Activated CD4-positive, alpha-beta T cell treated with anti-CD3 and anti-CD28 coated beads for 48 hours (primary cell): ENCODE measurements at places on chromosomes 5 and 9.

DNA sequence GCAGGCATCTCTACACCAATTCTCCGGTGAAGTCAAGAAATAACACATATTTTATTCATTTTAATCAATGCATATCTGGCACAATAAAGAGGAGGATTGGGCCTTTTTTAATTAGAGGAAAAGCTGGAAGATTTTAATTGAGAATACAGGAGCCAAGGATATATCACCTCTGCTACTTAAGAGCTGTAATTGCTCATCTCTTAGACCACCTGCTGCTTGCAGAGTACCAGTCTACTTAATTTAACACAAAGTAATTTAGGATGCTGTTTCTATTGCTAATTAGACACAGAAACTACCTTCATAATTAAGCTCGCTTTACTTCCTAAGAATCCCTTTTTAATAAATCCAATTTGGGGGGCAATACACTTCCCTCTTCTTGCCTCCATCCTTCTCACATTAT lies 326.9 kb downstream of the TENT4A start:
- no peak for DNase-seq

- no peak for DNase-seq
Measured at GRCh38 chr9:98230789-98231188, 24.7 kb downstream of the TBC1D2 start.

- no peak for DNase-seq
Measured at GRCh38 chr9:111005746-111006470, 32.4 kb downstream of the LPAR1 start.

DNA sequence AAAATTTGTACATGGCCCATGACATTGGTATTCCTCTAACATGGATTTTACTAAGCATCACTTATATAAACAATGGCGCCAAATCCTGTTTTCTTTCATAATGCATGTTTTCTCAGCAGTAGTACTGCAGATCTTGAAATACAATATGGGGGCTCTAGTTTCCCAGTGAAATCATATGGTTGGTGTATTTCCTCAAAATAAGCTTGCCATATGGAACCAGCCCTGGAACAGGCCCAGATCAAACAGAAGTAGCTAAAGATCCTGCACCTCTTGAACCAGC lies 163.9 kb downstream of the ZNF608 start:
- no peak for DNase-seq

DNA sequence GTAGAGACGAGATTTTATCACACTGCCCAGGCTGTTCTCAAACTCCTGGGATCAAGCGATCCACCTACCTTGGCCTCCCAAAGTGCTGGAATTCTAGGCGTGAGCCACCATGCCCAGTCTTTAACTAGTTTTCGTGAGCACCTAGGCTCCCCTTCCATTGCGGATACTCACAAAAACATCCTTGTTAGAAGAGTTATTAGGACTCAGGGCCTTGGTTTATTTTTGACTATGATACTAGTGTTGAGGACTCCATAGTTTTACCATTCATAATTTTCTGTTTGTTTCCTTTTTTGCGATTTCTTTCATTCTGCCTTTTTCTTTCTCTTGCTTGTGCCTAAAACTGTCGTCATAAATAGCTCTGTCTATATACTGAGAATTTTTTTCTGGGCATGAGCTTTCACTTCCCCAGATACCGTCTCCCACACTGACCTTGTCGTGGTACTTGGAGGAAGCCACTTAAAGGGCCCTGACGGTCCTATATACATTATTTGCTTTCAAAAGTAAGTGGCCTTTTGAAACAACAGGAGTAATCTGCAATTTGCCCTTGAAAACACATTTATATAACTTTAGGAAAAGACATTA lies 5.2 kb downstream of the F2R start:
- DNase-seq = no peak

DNA sequence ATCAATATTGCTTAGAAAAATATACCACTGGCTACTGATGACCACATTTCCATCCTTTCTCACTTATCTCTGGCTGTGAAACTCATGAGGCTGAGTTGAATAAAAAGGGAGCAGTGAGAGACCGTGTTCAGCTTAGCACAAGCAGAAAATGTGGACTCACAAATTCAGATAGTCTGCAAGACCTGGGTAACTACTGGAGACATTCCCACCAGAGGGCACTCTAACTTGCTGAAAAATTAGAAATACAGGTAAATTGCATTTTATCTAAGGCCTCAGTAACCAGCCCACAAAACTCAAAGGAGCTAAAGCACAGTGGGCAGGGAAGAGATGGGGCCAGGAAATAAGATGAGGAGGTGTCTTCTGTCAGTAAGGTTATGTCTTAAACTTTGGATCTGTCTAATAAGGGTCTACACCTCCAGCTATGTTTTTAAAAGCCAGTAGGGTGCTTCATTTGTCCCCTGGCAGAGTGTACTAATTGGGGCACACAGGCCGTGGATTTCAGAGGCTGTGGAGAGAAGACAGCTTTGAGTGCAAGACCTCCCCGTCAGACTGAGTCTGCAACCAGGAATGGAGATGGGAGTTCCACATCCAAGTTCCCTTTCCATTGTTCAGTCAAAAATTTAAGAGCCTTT lies 8.7 kb upstream of the NDUFB6 start:
- peak; percentile 32 for DNase-seq

DNA sequence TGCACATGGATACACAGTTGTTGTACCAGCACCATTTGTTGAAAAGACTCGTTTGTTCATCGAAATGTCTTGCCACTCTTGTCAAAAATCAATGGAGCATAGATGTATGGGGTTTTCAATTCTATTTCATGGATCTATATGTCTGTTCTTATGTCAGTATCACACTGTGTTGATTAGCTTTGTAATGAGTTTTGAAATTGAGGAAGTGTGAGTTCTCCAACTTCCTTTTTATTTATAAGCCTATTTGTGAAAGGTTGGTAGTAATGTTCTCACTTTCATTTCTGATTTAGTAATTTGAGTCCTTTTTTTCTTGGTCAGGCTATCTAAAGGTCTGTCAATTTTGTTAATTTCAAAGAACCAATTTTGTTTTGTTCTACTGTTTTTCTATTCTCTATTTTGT lies 26.1 kb downstream of the ZNF510 start:
- DNase-seq = no peak

DNA sequence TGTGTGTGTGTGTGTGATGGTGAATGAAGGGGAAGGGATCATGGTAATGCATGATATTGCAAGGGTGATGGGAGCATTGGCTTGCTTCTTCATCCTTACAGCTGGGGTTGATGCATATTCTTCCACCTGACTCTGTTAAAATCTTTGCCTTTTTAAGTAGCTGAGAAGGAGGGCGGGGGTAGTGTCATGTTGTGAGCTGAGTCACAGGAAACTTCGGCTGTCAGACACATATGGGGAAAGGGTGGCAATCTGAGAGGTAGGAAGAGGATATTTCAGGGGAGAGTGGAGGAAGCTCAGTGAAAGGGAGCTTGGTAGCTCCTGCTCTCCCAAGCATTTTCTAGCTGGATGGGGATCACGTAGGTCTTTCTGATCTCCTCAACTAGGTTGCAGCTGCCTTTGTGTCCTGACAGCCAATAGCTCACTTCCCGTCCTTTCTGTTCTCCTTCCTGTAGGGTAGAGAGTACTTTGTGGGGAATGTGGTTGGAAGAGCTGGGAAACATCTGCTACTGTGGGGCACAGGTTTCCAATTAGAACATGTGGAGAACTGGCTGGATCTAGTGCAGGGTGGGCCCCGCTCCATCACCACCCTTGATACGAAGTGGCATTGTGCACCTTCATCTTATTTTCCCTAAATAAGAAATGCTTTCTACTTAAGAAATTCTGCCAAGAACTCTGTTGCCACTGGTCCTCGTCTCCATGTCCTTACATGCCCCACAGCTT lies 18.1 kb upstream of the CLK4 start:
- DNase-seq = no peak

DNA sequence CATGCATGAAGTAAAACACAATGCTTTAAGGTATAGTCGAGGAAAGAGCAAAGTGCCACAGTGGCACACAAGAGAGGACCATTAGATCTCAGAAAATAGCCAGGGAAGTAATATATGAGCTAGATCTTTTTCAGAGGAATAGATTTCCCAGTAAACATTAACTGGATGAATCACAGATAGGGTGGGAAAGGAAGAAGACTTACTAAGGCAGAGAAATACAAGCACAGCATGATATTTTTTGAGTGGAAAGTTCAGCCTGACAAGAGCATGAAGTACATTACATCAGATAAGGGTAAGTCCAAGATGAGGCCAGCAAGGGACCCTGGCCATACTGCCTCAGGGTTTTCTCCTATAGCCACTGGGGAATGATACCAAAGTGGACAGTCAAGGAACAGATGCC lies 804.6 kb upstream of the DMAC1 start:
- no peak for DNase-seq

DNA sequence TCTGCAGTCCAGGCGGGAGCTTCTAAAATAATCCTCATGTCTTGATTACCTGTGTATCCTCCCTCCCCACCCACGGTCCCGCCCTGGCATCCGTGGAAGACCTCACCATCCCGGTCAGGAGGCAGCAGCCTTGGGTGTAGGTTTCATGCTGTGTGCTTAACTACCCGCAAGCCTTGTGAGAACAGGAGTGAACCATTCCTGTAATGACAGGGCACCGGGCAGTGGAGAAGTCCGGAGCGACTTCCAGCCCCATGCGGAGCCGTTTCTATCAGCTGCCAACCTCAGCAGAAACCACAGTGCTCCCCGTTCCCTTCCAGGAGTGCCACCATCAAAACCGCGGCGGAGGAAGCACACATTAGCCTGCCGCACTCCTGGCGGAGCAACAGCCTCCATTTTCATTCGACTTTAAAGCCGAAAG lies 123.5 kb upstream of the LMX1B start:
- DNase-seq = no peak

DNA sequence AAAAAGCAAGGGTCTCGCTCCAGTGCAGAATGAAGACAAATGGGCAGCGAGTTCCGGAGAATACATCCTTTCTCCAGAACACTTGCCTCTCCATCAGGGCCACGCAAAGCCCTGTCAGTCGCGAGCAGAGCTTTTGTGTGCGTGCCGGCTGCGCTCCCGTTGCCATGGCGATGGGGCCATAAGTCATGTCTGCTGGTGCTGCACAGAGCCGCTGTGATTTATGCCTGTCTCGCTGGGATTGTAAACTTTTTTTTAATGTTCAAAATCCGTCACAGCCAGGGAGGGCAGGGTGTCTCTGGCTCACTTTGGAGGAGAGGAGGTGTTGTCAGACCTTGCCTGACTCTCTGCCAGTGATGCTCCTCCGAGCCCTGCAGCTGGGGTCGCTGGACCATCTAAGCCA lies 272.7 kb downstream of the TRIM32 start:
- peak; percentile 6 for DNase-seq

- DNase-seq = no peak
Measured at GRCh38 chr5:108379722-108380530, 2.0 kb downstream of the FBXL17 start.

DNA sequence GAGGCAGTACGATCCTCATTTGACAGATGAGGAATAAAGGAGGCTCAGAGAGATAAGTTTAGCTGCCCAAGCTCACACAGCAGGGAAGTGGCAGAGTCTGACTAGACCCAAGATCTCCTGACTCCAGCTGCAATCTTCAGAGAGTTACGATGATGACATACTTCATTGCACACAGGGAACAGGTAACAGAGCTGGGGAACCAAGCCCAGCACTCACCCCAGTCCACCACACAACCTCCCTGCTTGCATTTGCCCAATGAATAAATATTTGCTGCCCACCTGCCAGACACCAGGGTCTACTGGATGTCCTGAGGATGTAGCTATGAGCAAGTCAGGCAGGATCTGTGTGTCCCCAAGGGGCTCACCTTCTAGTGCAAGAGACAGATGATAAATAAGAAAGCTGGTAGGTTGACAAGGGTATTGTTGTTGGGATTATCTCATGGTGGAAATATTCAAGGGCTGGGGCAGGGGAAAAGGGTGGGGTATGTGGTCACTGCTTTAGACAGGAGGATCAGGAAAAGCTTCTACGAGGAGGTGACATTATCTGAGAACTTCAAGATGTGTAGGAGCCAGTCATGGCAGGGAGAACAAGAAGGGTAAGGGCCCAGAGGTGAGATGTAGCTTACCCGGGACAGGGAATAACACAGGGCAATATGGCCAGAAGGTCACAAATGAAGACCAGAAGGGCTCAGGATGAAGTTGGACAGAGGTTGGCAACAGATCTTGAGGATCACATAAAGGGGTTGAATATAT lies 28.6 kb upstream of the CPEB4 start:
- no peak for DNase-seq

DNA sequence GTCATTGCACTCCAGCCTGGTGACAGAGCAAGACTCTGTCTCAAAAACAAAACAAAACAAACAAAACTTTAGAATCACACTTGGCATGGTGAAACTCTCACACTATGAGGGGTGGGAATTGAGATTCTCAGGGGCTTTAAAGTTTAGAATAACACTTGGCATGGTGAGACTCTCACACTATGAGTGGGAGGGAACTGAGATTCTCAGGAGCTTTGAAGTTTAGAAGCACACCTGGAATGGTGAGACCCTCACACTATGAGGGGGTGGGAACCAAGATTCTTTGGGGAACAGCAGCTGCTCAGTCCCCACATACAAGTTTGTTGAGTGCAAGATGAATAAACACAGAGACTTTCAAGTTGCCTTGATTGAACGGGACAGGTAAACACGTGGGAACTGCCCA lies 149.4 kb downstream of the HSD17B3 start:
- no peak for DNase-seq

GRCh38 chr5:73564675-73565074 lies 764 bp downstream of the ANKRA2 start:
- DNase-seq = peak; percentile 26

DNA sequence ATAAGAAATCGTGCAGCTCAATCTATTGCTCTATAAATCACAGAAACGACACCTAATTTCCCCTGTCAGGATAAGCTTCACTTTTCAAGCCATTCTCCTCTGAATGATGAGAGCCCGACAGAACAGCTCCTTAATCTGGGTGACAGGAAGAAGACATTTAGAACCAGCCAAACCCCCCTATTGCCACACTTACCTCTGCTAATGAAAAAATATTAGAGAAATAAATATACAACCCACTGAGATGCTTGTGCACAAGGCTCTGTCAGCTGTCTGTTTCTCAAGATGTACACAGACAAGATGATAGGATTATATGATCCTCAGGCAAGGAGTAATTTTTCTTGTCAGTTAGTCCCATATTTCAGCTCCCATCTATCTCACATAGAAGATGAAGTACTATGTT lies 57.5 kb upstream of the TRIM32 start:
- no peak for DNase-seq

- DNase-seq = no peak
Measured at GRCh38 chr9:81377320-81377719, 312.0 kb downstream of the TLE1 start.

DNA sequence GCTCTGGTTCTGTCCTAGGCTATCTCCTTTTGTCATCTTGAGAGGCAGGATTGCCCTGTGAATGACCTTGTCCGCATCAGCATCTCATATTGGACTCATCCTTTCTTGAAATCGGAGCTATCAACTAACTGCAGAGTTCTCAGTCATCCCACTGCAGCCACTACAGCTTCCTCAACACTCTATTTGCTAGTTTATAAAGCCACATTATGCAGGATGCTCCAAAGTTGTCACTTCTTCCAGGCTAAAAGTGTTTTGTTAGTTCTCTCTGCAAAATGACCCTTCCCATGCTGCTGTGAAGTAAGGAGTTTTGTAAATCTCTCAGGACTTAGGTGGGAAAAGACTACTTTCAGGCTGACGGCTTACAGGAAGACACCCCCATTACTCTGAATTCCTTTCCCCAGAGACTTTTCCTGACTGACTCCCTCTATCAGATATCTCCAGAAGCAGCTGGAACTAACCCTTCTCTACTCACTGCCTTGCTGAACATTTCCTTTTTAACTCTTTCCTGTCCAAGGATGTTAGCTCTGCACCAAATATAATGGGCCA lies 257.6 kb downstream of the NFIB start:
- no peak for DNase-seq
